Mucosa of descending colon (tissue), 3 donors: ENCODE measurements at places on chromosomes 4 and X. TPM values are rescaled to one million over a fixed set of nuclear protein-coding genes. Genes with fewer than 3 reads are reported as not detected.

DNA sequence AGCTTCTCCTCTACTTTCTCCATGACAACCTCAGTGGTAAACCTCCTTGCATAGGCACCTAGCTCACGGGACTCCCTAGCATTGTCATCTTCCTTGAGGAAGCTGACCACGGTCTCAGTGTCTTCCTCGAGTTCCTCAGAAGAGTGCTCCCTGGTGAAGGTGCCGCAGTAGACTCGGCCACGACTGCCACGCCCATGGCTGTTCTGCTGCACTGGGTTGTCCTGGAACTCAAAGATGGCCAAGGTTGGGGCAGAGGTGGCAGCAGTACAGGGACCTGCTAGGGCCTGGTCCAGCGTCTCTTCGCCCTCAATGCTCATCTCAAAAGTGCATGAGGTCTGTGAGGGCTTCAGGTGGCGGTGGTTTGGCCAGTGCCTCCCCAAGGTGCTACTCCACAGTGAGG lies 147.9 kb upstream of the ARHGEF9 start:
- no peak for DNase-seq

- DNase-seq: peak; percentile 14
Observed at GRCh38 chr4:41358647-41359421, 102.1 kb downstream of the UCHL1 start.

- DNase-seq: no peak
Observed at GRCh38 chr4:119238068-119238722, 25.7 kb downstream of the USP53 start.

DNA sequence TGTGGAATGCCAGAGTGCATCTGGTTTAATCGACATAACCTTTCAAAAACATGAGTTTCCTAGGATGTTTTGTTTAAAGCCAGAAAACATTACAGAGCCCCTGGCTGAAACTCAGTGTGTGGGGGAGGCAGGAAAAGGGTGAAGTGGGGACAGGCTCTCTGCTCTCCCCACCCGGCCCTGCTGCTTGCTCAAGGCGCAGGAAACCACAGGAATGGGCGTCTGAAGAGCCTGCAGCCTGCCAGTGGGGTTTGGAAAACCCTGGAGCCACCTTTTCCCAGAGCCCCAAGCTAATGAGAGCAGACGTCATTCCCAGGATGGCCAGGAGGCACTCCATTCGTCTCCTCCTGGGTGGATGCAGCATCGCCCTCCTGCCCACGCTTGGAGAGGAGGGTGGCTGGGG lies 240.6 kb downstream of the AFAP1 start:
- DNase-seq: no peak

GRCh38 chr4:189162888-189163287 lies 777.8 kb upstream of the FRG1 start:
- no peak for DNase-seq

Gene ANXA10
- not detected for total RNA-seq

Gene CASK
- 50.6 TPM for total RNA-seq

- no peak for DNase-seq
Observed at GRCh38 chr4:72984351-72984750, 85.2 kb downstream of the COX18 start.

GRCh38 chr4:142549248-142549647 lies 296.9 kb downstream of the INPP4B start:
- DNase-seq: no peak

Gene ARHGEF6
- 6.6 TPM for total RNA-seq

Gene PGAM4
- total RNA-seq: not detected

DNA sequence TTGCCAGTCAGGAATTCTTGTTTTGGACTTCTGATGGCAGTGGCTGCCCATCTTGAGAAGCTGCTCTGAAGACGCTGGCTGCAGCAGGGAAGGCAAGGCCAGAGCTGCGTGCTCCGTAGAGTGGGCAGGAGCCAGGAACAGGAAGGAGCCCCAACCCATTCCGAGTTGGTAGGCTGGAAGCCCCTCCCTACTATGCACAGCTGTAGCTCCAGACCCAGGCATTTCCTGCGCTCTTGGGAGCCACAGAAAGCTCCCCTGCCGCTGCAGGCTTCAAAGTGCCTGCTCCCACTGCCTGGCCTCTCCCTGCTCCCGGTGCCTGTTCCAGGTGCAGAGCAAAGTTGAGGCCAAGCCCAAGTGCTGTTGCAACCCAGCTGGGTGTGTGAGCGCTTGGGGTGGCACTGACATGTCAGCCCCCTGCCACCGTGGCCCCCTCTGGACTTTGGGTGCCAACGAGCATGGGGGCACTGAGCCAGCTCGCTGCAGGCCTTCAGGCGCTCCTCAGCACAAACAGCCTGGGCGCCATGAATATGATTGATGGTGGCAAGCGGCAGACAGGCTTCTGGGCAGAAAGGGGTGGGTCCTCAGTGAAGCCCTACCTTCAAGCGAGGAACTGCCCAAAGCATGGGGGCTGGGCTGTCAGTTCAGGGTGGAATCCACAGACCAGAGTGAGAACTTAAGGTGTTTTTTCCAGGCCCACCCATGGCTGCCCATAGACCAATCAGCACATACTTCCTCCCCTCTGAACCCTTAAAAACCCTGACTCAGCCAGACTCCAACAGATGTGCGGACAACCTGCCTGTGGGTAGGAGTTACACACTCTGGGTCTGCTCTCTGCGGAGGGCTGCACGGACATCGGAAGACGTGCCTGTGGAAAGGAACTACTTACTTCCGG lies 677.2 kb upstream of the INTU start:
- DNase-seq: no peak

- no peak for DNase-seq
Observed at GRCh38 chrX:134801267-134801666, 143.0 kb upstream of the PLAC1 start.

GRCh38 chrX:103304705-103305104 lies 6.1 kb downstream of the BEX2 start:
- DNase-seq: no peak

DNA sequence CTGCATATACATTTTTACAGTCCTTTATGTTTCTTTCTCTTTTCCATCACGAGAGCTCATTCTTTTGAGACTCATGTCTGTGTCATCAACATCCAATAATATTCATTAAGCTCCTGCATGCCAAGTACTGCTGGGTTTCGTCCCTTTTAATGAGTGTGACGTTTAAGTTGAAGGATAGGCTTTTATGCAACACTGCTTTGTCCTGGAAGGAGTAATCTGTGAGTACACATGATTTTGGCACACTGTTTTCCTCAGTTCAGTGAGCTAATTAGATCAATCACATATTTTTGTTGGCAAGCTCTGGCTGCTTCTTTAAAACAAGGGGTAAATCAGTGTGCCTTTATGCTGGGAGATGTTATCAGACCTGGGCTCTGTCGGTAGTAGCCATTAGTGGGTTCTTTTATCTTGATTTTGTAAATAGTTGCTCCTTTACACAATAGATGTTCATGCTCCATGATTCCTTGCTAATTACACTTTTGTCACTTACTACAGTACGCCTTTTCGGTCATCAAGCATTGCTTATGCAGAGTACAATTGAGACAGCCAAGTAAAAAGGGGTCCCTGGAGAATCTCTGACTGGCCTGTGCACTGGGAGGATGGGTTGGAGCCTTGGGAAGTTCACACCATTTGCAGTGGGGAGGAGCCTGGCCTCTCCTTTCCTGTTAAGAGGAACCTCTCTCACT lies 132.6 kb downstream of the FHIP1A start:
- no peak for DNase-seq

DNA sequence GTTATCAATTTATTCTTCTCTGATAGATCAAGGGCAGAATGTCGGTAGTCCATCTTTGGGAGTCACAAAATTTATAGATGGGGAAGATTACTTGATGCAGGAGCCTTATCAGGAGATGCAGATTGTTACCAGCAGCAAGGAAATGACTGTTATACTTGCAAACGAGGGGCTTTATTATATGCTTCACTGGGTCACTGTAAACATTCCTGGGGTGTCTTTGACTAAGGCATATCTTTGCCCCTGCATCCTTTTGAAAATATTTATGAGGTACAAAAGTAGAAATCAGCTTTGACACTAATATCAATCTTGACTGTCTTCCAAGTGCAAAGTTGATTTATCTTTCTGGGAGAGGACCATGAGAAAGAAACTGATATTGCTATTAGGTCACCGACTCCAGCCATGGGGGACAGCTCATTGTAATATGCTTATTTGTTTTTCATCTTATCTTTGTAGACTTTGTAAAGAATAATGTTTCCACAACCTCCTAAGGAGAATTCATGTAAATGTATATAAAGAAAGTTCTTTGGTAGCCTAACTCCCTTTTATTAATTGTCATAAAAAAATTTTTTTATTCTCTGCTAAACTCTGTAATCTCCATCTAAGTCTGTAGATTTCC lies 177.3 kb upstream of the EMCN start:
- DNase-seq: no peak

DNA sequence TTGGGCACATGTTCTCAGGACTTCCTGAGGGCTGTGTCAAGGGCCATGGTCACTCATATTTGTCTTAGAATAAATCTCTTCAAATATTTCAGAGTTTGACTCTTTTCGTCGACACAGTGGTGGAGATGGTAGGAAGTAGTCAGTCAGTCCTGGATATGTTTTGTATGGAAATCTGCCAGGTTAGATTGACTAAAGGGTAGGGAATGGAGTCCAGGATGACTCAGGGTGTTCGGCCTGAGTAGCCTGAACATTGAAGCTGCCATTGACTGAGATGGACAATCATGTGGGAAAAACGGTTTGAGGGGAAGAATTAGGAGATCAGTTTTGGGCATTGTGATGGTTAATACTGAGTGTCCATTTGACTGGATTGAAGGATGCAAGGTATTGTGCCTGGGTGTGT lies 177.1 kb upstream of the CENPE start:
- no peak for DNase-seq

DNA sequence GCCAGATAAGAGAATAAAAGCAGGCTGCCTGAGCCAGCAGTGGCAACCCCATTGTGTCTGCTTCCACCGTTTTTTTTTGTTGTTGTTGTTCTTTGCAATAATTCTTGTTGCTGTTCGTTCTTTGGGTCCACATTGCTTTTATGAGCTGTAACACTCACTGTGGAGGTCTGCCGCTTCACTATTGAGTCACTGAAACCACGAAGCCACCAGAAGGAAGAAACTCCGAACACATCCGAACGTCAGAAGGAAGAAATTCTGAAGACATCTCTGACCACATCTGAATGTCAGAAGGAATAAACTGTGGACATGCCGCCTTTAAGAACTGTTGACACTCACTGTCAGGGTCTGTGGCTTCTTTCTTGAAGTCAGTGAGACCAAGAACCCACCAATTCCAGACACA lies 110.5 kb downstream of the PCDH18 start:
- DNase-seq: no peak

Gene SPANXN4
- total RNA-seq: not detected

- no peak for DNase-seq
Observed at GRCh38 chr4:164799410-164799809, 45.5 kb downstream of the SMIM31 start.

DNA sequence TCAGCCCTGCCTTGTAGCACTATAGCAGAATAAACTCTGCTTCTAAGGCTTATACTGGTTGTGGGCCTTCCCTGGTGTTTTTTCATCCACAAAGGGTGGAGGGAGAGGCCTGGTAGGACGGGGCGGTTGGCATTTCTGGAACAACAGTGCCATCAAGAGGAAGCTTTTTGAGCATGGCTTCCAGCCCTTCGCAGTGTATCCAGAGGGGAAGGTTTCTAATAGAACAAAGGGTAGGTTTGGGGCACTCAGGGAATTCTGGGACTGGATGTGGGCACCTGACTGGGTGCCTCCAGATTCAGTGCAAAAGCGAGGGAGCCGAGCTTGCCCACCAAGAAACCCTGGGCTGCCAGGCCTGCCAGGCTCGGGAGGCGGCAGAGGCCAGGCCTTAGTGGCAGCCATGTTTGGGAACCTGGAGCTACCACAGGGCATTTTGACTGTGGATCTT lies 229.6 kb upstream of the AGTR2 start:
- DNase-seq: no peak

- DNase-seq: no peak
Observed at GRCh38 chr4:123929565-123929964, 533.0 kb downstream of the SPRY1 start.

- no peak for DNase-seq
Observed at GRCh38 chr4:158787709-158788475, 19.1 kb downstream of the FNIP2 start.

Gene CSN1S1
- not detected for total RNA-seq

Gene UGT2A3
- total RNA-seq: 119 TPM

- no peak for DNase-seq
Observed at GRCh38 chr4:5572751-5573150, 135.6 kb downstream of the EVC2 start.

Gene HOPX
- total RNA-seq: 1.9 TPM

DNA sequence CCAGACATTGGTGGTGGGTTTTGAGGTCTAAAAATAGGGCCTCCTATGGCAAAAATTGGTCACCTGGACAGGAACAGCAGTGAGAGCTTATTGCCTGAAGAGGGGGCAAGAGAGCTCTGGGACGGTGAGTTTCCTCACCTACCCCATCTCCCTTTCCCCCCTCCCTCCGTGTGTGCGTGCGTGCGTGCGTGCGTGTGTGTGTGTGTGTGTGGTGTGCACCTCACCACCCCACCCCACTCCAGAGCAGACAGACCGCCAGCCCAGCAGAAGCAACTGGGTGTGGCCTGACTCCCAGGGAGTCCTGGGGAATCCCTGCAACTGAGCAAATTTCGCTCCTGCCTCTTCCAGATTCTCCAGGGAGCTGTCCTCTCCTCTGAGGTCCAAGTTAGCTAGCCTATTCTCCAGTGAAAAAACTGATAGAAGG lies 44.7 kb downstream of the PRPS1 start:
- peak; percentile 81 for DNase-seq

DNA sequence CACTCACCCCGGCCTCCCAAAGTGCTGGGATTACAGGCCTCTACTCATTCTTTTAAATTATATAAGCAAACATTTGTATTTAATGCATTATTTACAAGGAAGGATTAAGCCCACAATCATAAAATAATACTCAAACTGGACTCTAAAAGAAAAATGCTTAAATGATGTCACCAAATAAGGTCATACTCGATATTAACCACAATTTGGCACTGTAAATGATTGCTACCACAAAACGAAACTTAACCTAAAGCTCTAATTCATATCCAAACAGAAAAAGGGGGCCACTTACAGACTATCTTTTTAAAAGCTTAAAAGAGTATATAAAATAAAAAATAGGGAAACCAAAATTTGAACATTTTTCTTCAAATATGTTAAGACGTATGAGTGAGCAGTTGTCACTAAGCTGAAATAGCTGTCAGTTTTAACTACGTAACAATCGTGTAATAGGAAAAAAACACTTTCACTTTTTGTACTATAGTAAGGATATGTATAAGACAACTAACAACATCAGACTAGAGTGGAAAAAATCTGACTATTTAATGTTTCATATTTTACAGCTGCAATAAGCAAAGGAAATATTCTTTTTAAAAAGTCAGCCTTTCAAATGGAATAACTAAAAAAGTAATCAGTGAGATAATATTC lies 108.2 kb upstream of the GPR34 start:
- no peak for DNase-seq

GRCh38 chr4:3791256-3791655 lies 25.1 kb downstream of the ADRA2C start:
- DNase-seq: no peak

- DNase-seq: no peak
Observed at GRCh38 chrX:98956014-98956413, 1454.1 kb downstream of the PCDH19 start.

- DNase-seq: no peak
Observed at GRCh38 chrX:48957477-48957826, at the start of gene OTUD5. OTUD5 (minus strand) TSS chrX:48957607; CDS start chrX:48957570, 37 bp downstream.

GRCh38 chr4:142309772-142310171 lies 536.3 kb downstream of the INPP4B start:
- no peak for DNase-seq
